Transverse colon (tissue), 4 donors: ENCODE measurements at places on chromosomes 5 and 9. TPM values are rescaled to one million over a fixed set of nuclear protein-coding genes. Genes with fewer than 3 reads are reported as not detected.

The ZNF354B gene
- 19.1 TPM for total RNA-seq

The BRD3 gene
- 21.3 TPM for total RNA-seq

The ZBTB43 gene
- total RNA-seq: 16.2 TPM

The TSSK1B gene
- total RNA-seq: not detected

The SLC6A3 gene
- not detected for total RNA-seq

The TLR4 gene
- 4.0 TPM for total RNA-seq

The PKD2L2 gene
- total RNA-seq: not detected

The PCDHGA10 gene
- total RNA-seq: 4.0 TPM

The LCN1 gene
- total RNA-seq: not detected

The RNF183 gene
- not detected for total RNA-seq

The SNX24 gene
- 10.7 TPM for total RNA-seq

The NR5A1 gene
- total RNA-seq: not detected
